D721Med (cell line): ENCODE measurements at places on chromosomes 16 and 17.

DNA sequence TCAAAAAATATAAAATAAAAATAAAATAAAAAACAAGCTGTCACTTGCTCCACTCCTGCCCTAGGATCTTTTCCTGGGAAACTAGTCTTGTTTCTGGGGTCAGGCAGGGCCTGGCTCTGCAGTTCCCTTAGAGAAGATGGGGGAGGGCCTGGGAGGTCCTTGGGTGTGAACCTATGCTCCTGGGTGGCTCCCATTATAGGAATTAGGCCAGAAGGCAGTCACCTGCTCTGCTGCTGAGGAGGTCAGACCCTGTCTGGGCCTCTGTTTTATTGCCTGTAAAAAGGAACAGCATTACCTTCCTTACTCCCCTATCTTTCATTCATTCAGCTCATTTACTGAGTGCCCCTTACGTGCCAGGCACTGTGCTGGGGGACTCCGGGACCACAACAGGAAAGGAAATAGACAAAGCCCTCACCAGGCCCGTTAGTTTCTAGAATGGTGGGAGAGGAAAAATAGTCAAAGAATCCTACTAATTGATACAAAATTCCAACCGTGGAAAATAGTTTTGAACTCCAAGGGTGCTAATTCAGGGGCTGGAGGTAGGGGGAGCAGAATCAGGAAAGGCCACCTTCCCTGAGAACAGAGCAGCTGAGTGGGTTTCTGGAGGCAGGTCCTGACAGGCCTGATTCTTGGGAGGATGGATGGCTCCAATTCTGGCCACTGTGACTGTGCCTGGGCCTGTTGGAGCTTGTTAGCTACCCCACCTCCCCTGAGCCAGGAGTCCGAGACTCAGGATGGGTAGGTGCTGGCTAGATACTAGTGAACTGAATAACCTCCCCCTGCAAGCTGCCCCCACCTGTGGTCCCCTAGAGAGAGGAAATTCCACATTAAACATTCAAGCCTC lies 1.3 kb upstream of the SLC46A1 start:
- no peak for DNase-seq

DNA sequence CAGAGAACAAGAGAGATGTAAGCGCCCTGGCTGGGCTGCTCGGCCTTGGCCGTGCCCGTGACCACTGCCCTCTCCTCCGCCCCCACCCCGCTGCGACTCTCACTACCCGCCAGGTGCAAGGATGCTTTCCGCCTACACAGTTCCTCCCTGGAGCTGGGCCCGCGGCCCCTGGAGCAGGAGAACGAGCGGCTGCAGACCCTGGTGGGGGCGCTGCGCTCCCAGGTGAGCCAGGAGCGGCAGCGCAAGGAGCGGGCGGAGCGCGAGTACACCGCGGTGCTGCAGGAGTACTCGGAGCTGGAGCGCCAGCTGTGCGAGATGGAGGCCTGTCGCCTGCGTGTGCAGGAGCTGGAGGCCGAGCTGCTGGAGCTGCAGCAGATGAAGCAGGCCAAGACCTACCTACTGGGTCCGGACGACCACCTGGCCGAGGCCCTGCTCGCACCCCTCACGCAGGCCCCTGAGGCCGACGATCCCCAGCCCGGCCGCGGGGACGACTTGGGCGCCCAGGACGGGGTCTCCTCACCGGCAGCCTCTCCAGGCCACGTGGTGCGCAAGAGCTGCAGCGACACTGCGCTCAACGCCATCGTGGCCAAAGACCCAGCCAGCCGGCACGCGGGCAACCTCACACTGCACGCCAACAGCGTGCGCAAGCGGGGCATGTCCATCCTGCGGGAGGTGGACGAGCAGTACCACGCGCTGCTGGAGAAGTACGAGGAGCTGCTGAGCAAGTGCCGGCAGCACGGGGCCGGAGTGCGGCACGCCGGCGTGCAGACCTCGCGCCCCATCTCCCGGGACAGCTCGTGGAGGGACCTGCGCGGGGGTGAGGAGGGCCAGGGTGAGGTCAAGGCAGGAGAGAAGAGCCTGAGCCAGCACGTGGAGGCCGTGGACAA lies 9.2 kb upstream of the MRPL58 start:
- DNase-seq, result no peak

DNA sequence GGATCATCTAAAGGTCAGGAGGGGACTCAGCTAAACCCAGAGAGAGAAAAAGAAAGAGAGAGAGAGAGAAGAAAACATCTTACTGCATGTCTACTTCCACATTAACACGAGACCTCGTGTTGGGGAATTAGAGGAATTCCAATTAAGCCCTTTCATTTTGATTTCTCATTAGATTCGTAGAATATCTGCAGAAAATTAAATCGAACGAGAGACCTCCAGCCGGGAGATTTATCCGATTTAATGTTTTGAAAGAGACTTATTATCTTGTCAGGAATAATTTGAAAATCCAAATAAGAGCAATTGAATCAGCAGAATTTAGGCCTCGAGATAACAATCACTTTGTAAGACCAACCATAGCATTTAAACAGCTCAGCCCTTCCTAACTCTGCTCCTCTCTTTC lies 175.6 kb downstream of the ABCC12 start:
- no peak for DNase-seq

DNA sequence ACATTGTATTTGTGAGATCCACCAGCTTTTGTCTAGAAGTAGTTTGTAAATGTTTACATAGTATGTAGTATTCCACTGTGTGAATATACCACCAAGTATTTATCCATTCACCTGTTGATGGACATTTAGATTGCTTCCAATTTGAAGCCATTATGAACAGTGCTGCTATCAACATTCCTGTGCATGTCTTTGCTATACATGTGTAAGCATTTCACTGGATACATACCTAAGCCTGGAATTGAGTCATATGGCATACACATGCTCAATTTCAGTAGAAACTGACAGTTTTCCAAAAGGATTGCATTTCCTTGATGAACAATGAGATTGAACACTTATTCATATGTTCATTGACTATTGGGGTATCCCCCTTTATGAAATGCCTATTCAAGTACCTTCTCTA lies 540.6 kb upstream of the SOX9 start:
- no peak for DNase-seq

DNA sequence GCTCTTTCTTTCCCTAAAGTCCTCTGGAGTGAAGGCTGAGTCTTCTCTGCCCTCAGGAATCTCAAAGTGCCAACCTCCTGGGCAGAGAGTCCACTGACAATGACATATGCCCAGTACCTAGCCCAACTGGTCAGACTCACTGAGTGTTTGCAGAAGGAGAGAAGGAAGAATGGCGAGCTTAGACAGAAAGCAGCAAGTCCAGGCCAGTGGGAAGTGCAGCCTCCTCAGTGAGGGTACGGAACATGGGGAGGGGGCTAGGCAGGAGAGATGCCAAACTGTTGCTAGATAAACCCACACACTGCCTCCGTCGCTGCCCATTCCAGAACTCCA lies 678 bp downstream of the EXOC7 start:
- no peak for DNase-seq

- no peak for DNase-seq
These were observed 21.1 kb upstream of the SPPL2C start for GRCh38 chr17:45823598-45823997.

DNA sequence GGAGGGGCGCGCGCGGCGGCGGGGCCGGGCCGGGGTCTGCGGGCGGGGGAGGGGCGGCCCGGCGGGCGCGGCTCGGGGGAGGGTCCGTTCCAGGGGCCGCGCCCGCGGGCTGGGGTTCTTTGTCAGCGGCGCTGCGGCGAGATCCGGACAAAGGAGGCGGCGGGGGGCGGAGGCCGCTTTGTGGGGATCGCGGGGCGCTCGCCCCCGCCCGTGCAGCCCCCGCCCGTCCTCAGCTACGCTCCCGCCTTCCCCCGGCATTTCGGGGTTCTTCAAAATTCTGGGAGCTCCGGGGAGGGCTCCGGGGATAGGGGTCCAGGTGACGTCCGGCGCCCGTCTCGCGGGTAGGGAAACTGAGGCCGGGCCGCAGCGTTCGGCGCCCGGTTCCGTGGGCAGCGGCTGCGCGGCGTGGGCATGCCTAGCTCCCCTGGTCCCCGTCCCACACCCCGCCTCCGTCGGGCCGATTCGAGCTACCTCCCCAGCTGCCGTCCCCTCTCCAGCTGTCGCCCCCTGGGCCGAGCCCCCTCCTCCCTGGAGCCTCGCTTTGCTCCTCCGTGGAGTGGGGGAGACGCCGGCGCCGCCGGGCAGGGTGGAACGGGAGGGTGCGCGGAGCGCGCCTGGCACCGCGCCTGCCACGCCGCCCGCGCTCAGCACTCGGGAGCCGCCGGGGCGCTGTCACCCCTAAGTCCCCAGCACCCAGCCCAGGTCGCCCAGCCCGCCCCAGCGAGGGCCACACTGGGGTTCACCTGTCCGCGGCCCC lies 546 bp downstream of the SNN start:
- DNase-seq, result no peak

DNA sequence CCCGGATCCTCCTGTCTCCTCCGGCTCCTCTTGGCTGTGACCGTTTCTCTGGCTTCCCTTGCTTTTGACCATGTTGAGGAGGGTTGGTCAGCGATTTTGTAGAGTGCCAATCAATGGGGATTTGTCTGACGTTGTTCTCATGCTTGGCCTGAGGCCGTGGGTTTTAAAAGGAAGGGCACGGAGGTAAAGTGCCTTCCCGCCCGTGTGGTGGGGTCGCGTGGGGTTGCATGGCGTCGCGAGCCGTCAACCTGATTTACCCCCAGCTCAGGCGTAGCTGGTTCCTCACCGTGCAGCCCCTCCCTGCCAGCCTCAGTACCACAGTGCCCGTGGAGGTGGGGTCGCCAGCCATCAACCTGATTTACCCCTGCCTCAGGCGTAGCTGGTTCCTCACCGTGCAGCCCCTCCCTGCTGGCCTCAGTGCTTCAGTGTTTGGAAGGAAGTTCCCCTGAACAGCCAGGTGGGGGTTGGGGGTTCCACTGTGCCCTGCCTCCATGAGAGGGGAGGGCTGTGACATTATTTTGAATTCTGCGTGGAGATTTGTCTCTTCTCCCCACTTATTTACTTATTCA lies 5.0 kb downstream of the TPSAB1 start:
- DNase-seq, result no peak

GRCh38 chr16:11682655-11683096 lies 14.4 kb downstream of the SNN start:
- no peak for DNase-seq

DNA sequence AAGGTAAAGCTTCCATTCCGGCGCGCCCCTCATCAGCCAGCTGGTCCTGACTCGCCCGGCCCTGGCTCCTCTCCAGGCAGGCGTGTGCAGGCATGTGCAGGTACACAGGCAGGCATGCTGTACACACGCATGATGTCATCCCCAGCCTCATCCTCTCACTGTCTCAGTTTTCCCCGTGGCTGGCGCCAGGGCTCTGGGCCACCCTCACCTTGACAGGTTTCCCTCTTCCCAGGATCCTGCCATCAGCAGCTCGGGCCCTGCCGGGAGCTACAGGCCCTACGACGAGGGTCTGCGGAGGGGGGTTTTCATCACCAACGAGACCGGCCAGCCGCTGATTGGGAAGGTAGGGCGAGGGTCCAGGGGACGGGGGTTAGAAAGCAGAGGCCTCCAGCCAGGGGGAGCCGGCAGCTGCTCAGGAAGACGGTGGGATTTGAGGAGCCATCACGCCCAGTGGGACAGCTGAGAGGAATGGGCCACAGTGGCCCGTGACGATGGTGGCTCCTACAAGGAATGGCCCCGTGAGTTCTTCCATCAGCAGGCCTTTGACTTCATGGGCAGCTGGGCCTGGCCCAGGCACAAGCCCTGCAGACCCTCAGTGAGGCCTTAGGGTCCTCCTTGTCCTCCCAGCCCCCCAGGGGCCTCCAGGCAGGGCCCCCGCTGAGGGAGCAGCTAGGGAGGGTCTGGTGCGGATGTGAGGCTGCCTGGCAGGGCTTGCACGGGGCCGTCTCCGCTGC lies 8.5 kb downstream of the GAA start:
- no peak for DNase-seq

- DNase-seq, result no peak
These were observed 6.2 kb upstream of the CIITA start for GRCh38 chr16:10870808-10871156.

DNA sequence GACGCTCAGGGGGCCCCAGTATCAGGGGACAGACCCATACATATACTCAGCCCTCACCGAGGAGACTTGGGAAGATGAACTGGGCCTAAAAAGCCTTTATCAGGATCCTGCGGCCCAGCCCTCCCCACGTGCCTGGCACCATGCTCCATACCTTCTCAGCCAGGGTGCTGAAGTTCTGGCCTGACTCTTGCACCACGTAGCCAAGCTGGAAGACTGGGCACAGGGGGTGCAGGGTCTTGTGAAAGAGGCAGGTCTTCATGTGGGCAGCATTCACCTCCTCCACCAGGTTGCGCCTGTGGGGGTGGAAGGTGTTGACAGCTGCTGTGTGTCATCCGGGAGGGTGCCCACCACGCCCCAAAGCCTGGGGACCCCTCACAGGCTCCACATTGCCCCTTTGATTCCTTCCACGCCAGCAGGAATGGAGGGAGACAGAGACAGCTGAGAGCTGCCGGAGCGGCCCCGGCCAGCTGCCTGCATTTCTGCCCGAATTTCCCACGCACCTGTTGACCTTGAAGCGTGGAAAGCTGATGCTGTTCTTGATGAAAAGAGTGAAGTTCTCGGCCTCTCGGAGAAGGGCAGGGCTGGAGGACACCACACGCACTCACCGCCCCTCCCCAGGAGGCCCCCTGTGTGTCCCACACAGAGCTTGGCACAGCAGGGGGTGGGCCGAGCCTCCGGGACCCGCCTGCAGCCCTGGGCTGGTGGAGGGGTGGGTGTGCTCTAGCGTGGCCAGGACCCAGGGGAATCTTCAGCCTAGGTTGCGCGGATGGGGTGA lies 10.4 kb upstream of the CAMKK1 start:
- no peak for DNase-seq

GRCh38 chr17:77227461-77228240 lies 86.9 kb downstream of the SEC14L1 start:
- no peak for DNase-seq

DNA sequence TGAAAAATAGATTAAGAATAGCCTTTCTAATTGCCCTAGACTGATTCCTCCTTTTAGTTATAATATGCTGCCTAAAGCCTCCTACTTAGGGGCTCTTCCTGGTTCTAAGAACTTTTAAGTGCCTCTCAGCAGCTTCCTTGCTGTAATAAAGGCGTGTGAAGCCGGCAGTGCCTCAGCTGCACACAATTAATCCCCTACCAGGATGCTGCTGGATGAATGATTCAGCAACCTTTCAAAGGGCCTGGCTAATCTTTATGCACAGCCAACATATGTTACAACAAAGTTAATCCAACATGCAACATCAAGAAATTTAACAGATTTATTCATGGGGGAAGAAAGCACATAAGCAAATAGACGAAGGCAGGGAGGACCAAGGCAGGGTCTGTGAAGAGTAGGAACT lies 145.2 kb downstream of the PMP22 start:
- DNase-seq, result no peak

DNA sequence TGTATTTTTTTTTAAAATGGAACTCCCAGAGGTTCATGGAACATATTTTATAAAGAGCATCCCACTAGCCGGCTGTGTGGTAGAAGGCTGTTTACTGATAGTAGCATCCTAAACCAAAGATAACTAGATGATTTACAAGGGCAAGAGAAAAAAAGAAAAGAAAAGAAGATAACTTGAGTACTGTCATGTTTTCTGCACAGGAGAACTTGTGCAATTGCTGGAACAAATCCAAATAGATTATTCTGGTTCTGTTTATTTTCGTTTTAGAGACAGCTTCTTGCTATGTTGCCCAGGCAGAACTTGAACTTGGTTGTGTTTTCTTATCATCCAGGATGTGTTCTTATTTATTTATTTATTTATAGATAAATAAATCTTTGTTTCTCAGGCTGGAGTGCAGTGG lies 20.9 kb upstream of the PPM1D start:
- no peak for DNase-seq
